CD4-positive, alpha-beta T cell (primary cell): ENCODE measurements at places on chromosomes 5 and 9.

DNA sequence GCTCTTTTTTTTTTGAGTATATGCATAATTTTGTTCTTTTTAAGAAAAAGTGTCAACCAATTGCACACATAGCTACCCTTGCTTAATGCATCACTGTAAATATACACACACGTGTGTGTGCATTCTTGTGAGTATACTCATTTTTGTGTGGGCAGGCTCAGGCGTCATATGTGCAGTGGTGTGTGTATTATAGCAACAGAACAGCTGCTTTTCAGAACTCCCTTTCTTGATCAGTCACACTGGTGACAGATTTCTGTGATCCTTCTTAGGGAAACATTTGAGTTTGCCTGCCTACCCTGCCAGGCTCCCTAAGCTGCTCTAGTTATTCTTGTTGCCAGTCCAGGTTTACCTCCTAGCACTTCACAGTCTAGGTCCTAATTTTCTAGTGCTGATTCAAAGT is 287.0 kb upstream of the SEMA6A start:
- no peak for DNase-seq

- no peak for DNase-seq
Observed at GRCh38 chr9:113992994-113993393, 85.1 kb downstream of the AMBP start.

DNA sequence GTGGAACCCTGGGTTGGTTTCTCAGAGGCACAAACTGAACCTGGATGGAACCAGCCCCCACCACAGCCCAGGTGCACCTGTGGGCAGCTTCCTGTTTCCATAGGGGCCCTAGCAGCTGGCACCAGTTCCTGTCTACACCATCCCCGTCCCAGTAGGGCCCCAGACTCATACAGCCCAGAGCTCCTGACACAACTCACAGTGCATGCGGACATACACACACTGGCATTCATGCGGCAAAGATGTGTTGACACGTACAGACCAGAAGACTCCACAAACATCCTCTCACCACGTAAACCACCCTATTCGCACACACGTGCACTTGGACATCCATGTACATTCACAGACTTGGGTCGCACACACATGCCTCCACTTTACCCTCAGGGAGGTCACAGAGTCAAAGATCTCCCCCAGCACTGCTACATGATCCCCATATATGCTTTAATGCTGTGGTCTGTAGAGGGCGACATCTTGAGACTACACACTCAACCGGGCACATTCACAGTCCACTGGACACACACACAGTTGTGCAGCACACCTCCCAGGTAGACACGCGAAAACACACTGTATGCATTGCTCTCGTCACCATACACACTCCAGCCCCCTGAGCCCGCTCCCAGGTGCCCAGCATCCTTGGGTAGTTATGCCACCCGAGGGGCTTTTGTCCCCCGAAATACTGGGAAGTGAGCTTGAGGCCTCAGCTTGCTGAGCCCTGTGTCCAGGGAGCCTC is 22.4 kb downstream of the CXXC5 start:
- peak; percentile 45 for DNase-seq

DNA sequence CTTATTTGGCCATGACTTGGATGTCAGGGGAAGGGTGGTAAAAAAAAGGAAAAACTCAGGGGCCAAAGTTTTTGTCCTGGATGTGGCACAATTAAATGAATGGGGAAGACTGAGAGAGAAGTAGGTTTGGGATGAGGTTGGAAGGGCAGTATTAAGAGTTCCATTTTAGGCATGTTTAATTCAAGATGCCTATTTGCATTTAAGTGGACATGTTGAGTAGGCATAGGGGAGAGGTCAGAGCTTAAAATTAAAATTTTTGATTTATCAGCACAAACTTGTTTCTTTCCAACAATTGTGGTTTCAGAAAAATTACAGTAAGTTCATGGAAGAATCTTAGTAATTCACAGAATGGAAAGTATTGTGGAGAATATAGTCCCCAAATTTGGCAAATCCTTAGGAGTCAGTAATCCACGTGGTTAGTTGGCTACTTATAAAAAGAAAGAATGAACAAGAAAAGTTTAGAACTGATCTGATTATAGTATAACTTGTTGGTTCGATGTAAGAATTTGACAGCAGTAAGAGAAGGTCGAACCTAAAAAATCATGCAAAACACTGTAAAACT is 265.9 kb downstream of the SAXO1 start:
- no peak for DNase-seq

- no peak for DNase-seq
Observed at GRCh38 chr9:108900176-108900575, 33.7 kb downstream of the ELP1 start.

- no peak for DNase-seq
Observed at GRCh38 chr5:62326302-62326701, 20.3 kb downstream of the KIF2A start.

GRCh38 chr9:93107151-93107824 is 11.3 kb downstream of the CARD19 start:
- no peak for DNase-seq

DNA sequence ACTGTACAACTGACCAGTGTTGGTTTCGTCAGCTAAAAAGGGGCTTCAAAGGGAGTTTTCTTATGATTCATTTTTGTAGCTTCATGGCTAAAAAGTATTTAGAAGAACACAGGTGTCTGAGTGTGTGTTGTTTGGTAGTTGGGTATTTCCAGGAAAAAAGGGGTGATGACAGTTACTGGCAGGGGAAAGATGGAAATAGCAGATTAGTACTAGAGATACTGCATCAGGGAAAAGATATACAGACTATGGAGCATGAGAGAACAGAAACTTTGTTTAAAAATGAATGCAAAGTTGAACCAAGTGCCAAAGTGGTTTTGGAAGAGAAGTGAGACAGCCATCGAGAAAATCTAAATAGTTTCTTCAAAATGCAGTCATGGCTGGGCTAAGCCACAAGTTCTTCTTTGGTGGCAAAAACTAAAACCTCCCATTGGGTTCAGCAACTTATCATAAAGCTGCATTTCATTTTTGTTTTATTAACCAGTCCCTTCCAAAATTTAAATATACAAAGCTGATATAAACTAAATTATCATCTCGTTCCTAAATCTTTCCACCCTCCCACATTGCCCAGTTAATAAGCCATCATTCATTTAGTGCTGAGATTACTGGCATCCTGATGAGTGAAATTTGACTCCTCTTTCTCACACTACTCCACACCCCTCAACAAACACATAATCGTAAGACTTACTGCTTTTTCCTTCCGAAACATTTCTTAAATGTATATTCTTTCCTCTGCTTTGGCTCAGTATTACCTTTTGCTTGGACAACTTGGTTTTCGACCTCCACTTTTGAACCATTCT is 33.5 kb downstream of the ELL2 start:
- DNase-seq: no peak

GRCh38 chr5:174191850-174192655 is 146.5 kb downstream of the NSG2 start:
- no peak for DNase-seq

GRCh38 chr5:78886341-78887230 is 98.5 kb downstream of the ARSB start:
- no peak for DNase-seq

- peak; percentile 61 for DNase-seq
Observed at GRCh38 chr5:132456296-132456986, 34.1 kb downstream of the IRF1 start.

DNA sequence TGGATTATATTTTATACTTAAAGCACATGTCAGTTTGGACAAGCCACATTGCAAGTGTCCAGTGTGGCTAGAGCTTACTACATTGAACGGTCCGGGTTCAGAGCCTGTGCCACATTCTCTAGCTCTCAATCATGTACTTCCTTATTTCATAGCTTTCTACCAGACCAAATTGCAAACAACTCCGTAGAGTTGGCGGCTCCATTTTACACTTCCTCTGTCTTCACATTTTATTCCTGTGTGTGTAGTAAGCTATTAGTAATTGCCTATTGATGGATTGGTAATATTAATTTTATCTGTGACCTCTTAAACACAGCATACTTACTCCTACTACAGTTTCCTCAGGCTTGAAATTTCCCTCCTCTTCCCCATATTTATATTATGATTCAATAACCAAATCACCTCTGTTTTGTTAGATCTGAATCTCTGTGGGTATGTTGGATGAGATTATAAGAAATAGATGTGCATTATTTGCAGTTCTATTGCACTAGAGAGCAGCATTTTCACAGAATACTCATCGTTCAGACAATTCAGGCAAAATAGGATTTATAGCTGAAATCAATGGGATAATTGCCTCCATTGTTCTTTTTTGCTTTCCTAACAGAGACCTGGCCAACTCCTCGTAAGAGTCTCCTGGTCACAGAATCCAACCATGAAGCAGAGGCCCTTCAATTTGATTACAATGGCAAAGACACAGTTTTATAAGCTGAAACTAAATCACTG is 29.0 kb upstream of the C9orf72 start:
- DNase-seq: no peak

DNA sequence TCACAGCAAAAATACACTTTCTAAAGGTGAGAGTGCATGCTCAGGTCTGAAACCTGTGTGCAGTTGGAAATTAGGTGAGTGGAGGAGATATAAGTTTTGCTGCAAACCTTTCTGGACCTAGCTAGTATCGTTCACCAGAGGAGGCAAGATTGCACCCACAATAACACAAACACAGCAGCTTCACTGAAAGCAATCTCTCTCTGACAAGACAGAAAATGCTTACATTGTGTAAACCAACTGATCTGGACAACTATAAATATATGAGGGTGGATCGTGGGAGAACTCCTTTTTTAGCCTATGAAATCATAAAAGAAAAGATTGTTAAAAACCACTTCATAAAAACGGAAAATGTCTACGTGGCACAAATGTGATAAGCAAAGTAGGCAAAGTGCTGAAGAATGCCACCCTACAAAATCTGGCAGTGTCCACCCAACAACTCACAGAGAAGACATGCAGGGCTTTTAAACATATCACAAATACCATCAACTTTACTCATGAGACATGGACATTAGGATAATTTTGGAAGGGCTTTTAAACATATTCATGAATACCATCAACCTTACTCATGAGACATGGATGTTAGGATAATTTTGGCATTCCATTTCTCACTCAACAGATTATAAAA is 134.3 kb downstream of the CDH18 start:
- no peak for DNase-seq

- DNase-seq: no peak
Observed at GRCh38 chr9:86778761-86779160, 168.5 kb downstream of the GAS1 start.

DNA sequence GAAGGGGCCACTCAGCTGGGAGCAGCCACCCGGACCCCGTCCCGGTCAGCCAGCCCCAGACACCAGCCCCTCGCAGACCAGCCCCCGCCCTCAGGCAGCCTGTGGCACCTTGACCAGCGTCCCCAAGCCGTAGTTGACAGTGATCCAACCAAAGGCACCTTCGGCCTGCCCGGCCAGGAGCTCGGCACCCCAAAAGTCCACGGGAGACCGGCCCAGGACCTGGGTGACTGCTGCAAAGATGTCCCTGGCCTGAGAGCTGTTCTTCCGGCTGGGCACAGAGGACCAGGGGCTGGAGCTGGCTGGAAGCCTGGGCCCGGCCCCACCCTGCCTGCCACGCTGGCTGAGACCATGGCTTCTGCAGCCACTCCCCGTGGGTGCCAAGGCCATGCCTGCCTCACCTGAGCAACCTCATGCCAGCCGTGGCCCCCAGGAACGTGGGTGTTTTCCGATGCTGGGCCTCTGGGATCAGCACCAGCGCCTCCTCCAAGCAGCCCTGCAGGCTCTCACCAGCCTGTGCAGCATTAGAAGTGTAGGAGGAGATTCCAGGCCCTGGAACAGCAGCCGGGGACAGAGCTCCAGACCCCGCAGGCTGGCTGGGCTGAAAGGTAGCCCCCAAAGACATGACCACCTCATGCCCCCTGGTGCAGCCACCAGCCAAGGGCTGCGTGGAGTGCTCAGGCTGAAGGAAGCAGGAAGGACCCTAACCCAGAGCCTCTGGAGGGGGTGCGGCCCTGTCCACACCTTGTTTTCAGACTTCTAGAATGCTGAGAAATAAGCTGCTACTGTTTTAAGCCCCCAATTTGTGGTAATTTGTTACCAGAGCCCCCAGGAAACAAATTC is 4.2 kb downstream of the ENTPD8 start:
- DNase-seq: no peak

- no peak for DNase-seq
Observed at GRCh38 chr9:33813712-33814641, 3.0 kb upstream of the UBE2R2 start.

GRCh38 chr5:14064841-14065240 is 78.3 kb upstream of the TRIO start:
- no peak for DNase-seq

DNA sequence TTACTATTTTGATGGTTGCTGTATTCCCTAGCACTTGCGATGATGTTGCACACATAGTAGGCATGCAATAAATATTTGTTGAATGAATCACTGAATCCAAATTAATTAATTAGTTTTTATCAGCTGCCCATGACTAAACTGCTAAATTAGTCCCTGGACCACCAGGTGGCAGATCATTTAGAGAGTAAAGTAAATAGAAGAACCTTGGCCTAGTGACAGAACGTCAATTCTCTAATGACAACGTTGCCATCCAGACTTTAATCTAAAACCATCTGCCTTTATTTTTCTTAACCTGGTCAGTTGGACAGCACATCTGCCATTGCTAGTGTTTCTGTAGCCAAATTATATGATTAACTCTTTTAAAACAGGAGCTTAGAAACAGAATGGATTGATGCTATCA is 457.5 kb downstream of the KIF4B start:
- DNase-seq: no peak

DNA sequence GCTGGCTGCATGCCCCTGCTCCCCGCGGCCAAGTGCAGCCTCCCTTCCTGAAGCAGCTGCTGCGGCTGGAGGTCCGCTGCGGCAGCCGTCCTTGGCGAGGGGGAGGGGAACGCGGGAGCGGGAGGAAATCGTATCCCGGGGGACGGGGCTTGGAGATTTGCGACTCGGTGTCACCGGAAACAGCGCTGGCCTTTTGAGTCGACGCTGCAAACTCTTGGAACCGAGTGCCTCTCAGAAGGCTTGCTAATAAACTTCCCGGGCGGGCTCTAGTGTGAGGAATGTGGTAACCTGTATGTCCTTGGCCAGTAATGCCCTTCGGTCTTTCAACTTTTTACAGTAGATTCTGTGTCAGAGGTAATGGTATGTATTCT is 82.7 kb downstream of the PTPDC1 start:
- DNase-seq: no peak

GRCh38 chr5:36703245-36703860 is 96.9 kb downstream of the SLC1A3 start:
- DNase-seq: no peak

DNA sequence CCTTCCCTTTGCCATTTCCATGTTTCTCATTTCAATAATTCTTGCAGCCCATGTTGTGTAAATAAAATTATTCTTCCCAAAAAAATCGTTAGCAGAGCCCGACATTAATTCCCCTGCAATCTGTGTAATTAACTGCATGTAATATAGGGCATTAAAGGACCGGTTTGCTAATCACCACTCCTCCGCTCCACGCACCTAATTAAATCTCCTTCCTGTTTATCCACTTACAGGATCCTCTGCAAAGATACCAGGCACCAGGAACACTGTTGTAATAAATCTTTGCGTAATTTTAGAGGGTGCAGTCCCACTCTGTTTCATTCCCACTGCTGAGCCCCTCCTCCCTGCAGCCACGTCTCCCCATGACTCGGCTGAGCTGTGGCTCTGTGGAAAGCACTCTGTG is 105.0 kb upstream of the PPP1R26 start:
- DNase-seq: no peak
